ENCODE measurements at places on chromosomes 7 and 10.
A peak's percentile ranks its signal among the peaks of the same experiment; 100 is the strongest.

DNA sequence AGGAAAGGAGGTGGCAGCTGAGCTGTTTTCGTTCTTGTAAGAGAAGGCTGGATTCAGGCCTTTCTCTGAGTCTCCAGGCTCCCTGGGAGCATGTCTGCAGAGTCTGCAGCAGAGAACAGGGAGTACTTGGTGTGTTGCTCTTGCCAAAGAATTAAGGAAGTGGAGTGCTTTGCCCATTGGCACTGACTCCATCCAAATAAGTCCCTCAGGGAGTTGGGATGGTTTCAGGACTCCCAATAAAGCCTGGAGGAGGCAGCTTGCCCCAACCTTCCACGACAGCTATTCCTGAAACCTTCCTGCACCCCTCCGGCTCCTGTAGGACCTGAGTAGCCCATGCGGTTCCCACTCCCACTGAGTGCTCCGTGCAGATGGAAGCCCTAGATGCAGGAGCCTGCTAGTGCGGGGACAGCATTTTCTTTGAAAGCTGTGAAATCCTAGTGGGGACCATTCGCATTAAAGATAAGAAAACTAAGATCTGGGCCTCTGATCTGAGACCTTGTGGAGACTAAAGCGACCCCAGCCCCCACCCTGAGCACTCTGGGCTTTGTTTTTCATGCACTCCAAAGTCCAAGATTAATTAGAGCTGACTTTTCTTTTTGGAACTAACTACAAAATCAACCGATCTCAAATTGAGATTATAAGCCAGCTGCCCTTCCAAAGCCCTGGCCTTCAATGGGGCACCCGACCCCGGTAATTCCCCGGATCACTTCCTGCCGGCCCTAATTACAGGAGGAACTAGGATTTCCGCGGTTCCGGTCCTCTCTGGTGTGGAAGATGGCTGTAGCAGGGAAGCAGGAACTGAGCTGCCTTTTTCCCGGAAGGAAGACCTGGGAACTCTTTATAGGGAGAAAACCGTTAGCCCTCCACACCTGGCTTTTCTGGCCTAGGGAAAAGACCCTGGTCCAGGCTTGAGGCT lies 110.2 kb downstream of the COL13A1 start:
- H3K4me1 ChIP-seq: no peaks in the 10 kb centered on the region
- peak overlapping the region; percentile 53 for H3K27ac ChIP-seq
- no peaks in the 10 kb centered on the region for H3K27me3 ChIP-seq
- ATAC-seq: peak; percentile 65
- no peaks in the 10 kb centered on the region for H3K36me3 ChIP-seq

DNA sequence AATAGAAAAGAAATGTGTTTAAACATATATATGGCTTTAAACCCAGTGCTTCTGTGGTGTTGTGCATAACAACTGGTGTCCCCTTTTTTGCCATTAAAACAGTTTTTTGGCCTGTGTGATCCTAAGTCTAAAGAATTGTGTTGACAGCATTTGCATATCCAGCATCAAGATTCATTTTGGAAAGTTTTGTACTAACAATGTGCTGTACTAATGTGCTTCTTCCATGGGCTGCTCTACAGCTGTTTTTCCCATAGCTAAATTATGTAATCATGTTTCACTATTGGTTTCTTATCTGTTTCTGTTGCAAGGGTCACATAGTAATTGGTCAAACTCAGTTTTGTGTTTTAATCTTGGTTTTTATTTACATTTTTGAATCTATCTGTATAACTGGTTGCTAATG lies 5.5 kb downstream of the CNNM2 start:
- H3K27me3 ChIP-seq: no peaks in the 10 kb centered on the region
- H3K4me1 ChIP-seq: no peaks in the 10 kb centered on the region
- ATAC-seq: no peak
- no peaks in the 10 kb centered on the region for H3K36me3 ChIP-seq

GRCh38 chr10:44908066-44908749 lies 2.9 kb upstream of the TMEM72 start:
- no peaks in the 10 kb centered on the region for H3K36me3 ChIP-seq
- no peak for ATAC-seq
- H3K27me3 ChIP-seq: no peaks in the 10 kb centered on the region
- no peak overlapping the region for H3K27ac ChIP-seq
- H3K4me3 ChIP-seq: no peak overlapping the region

GRCh38 chr7:39270018-39270417 lies 292.3 kb downstream of the POU6F2 start:
- no peak for ATAC-seq
- H3K27ac ChIP-seq: no peak overlapping the region
- no peaks in the 10 kb centered on the region for H3K36me3 ChIP-seq
- H3K4me3 ChIP-seq: no peak overlapping the region
- peaks cover 5% of the 10 kb centered on the region for H3K27me3 ChIP-seq
- H3K4me1 ChIP-seq: no peaks in the 10 kb centered on the region

GRCh38 chr10:78403781-78404180 lies 370.1 kb downstream of the RPS24 start:
- no peaks in the 10 kb centered on the region for H3K27me3 ChIP-seq
- no peaks in the 10 kb centered on the region for H3K36me3 ChIP-seq
- H3K4me1 ChIP-seq: no peaks in the 10 kb centered on the region
- no peak for ATAC-seq
- no peak overlapping the region for H3K27ac ChIP-seq

GRCh38 chr10:49448924-49449323 lies 53.0 kb upstream of the DRGX start:
- ATAC-seq: no peak
- no peak overlapping the region for H3K27ac ChIP-seq
- no peaks in the 10 kb centered on the region for H3K4me1 ChIP-seq
- H3K4me3 ChIP-seq: no peak overlapping the region
- peaks cover 5% of the 10 kb centered on the region for H3K36me3 ChIP-seq
- no peaks in the 10 kb centered on the region for H3K27me3 ChIP-seq

GRCh38 chr10:71381611-71382010 lies 15.1 kb upstream of the CDH23 start:
- H3K4me3 ChIP-seq: no peak overlapping the region
- no peak overlapping the region for H3K27ac ChIP-seq
- H3K4me1 ChIP-seq: peaks cover 16% of the 10 kb centered on the region
- no peaks in the 10 kb centered on the region for H3K27me3 ChIP-seq
- no peak for ATAC-seq
- H3K36me3 ChIP-seq: no peaks in the 10 kb centered on the region

DNA sequence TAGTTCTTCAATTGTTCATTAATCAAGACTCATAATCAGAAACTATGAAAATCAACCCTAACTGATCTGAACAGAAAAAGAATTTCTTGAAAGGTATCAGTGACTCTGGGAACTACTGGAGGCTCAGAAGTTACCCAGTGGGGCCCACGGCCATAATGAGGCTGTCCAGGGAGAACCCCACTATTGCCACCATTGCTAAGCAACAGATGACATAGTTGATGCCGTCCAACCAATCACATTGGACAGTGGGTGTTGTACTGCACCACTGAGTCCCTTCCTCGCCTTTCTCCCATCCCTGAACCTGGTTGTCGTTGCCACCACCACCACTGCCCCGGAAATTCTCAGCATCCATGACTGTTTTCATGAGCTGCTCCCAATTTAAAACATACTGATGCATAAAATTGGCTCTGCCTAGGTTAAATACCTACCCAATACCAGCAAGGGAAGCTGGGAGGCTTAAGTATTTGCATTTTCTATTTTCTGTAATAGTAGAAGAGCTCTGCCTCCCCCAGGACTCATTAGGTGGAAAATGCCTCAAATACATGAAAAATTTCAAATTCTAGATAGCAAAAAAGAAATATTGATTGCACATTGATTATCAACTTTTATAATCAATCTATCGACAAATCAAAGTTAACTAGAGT lies 26.7 kb upstream of the USP6NL start:
- no peaks in the 10 kb centered on the region for H3K36me3 ChIP-seq
- H3K4me3 ChIP-seq: no peak overlapping the region
- no peak for ATAC-seq
- H3K27ac ChIP-seq: no peak overlapping the region

DNA sequence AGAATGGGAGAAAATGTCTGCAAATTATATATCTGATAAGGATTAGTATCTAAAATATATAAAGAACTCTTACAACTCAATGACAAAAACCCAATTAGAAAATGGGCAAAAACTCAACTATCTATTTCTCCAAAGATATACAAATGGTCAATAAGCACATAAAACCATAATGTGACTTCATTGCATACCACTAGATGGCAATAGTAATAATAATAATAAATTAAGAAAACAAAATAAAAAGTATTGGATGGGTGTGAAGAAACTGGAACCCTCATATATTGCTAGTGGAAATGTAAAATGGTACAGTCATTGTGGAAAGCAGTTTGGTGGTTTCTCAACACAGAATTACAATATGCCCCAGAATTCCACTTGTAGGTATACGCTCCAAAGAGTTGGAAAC lies 98.8 kb downstream of the VIPR2 start:
- H3K36me3 ChIP-seq: no peaks in the 10 kb centered on the region
- no peaks in the 10 kb centered on the region for H3K27me3 ChIP-seq
- H3K4me1 ChIP-seq: no peaks in the 10 kb centered on the region
- ATAC-seq: no peak
- no peak overlapping the region for H3K27ac ChIP-seq

- no peaks in the 10 kb centered on the region for H3K36me3 ChIP-seq
- H3K4me3 ChIP-seq: no peak overlapping the region
- H3K27ac ChIP-seq: no peak overlapping the region
- H3K27me3 ChIP-seq: no peaks in the 10 kb centered on the region
- ATAC-seq: no peak
These were observed 41.9 kb downstream of the DGKI start for GRCh38 chr7:137804836-137805235.

- H3K27ac ChIP-seq: no peak overlapping the region
- H3K4me3 ChIP-seq: no peak overlapping the region
- no peaks in the 10 kb centered on the region for H3K27me3 ChIP-seq
- no peak for ATAC-seq
These were observed 214.9 kb upstream of the TCF7L2 start for GRCh38 chr10:112735041-112735695.

DNA sequence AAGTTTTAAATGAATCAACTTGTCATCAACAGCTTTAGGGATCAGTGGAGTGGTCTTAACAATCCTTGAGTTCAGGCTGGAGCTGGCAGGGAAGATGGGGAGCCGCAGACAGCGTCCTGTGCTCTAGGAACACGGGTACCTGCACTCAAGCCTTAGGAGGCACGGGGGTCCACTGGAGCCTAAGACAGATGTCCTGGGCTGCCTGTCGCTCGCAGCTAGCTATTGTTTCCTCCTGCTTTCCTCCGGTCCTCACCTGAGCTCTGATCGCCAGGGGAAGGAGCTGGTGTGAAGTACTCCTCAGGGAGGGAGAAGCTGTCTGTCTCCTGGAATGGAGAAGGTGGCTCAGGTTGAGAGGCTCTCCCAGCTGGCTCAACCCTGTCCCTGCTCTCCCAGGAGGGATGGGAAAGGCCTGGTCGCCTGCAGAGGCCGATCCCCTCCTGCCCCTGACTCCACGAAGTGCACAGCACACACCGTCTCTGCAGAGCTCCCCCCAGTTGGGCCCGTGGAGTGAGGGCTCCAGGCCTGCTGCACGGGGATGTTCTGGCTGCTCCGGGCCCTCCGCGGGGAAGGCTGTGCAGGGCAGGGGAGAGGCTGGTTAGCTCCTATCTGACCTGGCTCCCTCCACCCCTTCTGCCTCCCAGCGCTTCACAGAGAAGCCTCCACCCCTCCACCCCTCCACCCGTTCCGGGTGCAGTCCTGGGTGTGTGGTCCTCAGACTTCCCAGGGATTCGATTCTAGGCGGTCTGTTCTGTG lies 14.5 kb upstream of the PYROXD2 start:
- H3K36me3 ChIP-seq: peaks cover 98% of the 10 kb centered on the region
- H3K27ac ChIP-seq: no peak overlapping the region
- H3K4me1 ChIP-seq: no peaks in the 10 kb centered on the region
- H3K27me3 ChIP-seq: no peaks in the 10 kb centered on the region
- H3K4me3 ChIP-seq: no peak overlapping the region
- ATAC-seq: no peak

- H3K27ac ChIP-seq: peak overlapping the region; percentile 25
- H3K27me3 ChIP-seq: no peaks in the 10 kb centered on the region
- H3K4me3 ChIP-seq: peak overlapping the region; percentile 16
- ATAC-seq: no peak
- H3K36me3 ChIP-seq: no peaks in the 10 kb centered on the region
These were observed 301.3 kb upstream of the KLF6 start for GRCh38 chr10:4086131-4086898.
